ENCODE measurements at places on chromosomes 3 and 15.
A peak's percentile ranks its signal among the peaks of the same experiment; 100 is the strongest.

GRCh38 chr15:92100301-92100700 lies 246.8 kb downstream of the SLCO3A1 start:
- no peak for DNase-seq

DNA sequence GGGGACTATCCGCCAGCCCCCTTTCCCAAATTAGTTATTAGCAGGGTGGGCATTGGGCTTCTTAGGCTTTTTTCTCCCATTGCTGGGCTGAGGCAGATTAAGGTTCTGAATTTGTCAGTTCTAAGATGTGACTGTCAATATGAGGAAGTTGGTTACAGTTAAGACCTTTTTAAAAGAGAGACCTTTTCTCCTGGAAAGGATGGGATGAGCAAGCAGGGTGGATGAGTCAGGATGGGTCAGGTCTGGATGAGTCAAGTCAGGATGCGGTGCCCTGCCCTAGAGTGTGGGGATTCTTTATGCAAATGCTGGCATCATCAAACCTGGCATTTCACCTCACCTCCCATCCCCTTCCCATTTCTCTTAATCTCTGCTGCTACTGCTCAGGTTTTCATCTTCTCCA lies 1.9 kb downstream of the AEN start:
- DNase-seq, result peak; percentile 33

DNA sequence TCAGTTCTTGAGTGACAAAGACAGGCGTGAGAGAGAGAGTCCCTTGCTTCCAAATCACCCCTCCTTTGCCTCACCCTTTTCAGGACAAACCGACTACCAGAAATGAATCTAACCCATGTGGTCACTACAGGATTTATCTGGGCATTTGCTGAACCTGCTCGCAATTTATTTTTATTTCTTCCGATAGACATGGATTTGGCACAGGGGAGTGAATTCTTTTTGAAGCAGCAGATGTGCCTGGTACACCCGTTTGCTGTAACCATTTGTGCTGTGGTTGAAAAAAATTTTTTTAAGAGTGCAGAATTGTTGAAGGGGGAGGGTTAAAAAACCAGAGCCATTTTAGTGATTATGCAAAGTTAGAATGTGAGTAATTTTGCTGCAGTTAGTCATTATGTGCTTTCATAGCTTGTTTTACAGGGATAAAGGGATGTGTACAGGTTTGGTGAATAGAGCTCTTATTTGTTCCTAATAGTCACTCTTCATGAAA lies 442.0 kb downstream of the LPP start:
- no peak for DNase-seq

- no peak for DNase-seq
These were observed 6.3 kb upstream of the CCDC54 start for GRCh38 chr3:107370907-107371306.

Data from mesenteric fat pad (tissue), 1 donor.